ENCODE measurements at places on chromosomes 3 and 15.

DNA sequence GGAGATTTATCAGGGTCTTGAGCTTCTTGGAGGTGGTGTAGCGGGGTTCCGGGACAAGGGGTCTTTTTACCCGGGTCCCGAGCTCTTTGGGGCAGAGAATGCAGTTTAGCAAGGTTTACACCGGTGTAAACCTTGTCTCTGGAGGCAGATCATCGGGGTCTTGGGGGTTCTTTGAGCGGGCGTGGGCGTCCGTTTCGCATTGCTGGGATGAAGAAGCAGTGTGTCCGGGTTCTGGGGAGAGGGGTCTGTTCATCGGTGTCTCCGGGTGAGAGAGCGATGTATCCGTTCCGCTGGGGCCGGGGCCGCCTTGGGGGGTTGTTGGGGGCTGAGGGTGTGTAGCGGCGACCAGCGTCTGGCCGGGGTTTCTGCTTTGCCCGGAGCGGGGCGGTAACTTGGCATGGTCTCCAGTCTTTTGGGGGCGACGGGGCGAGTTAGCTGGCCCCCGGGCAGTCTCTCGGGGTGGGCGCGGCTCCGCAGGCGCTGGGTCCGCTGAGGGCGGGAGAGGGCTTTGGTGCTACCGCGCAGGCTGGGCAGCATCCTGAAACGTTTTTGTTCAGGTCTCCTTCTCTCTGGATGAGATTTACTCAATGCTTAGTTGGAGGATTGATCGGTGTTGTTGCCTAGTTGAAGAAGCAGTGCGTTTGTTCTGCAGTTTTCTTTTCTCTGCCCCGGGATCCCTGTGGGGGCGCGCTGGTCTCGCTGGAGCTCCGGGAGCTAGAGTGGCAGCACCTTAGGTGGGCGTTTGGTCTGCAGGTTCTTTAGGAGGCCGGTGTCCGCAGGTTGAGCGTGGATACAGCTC is 843 bp downstream of the GLCE start:
- DNase-seq = peak; percentile 4

DNA sequence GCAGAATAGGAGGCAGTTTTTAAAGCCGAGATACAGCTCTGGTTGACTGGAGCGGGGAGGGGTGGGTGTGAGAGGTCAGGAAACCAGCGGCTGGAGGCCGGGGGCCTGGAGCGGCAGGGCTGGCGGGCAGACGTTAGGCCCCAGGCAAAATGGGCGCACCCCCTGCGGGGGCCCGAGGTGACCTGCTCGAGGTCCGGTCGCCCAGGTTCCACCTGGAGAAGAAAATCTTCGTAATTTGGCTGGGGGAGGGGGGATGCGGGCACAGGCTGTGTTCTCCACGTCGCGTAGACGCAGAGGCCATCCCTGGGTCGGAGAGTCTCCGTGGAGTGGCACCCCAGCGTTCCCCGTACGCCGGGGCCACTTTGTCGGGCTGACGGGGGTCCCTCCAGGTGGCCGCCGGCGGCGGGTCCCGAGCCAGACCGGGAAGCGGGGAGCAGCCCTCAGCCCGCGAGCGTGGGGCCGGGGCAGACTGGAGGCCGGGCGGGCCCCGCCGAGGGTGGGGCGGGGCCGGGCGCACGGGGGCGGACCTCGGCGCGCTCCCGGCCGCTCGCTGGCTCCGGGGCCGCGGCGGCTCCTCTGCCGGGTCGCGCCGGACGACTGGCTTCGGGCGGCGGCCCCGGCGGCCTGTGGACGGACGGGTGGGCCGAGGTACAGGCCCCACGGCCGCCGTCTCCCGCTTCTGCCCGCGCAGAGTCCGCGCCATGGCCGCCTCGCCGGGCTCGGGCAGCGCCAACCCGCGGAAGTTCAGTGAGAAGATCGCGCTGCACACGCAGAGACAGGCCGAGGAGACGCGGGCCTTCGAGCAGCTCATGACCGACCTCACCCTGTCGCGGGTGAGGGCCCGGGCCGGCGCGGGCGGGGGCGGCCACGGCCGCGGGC is at the start of gene CRTC3:
Gene CRTC3 (plus strand): TSS at position 553 of the 879 bp plus-strand sequence. CDS start 149 bp downstream, at position 702.
- peak; percentile 70 for DNase-seq

DNA sequence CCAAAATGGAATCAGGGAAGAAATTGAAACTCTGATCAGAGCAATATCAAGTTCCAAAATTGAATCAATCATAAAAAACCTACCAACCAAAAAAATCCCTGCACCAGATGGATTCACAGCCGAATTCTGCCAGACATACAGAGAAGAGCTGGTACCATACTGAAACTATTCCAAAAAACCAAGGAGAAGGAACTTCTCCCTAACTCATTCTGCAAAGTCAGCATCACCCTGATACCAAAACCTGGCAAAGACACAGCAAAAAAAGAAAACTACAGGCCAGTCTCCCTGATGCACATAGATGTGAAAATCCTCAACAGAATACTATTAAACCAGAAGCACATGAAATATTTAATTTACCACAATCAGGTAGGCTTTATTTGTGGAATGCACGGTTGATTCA is 118.1 kb downstream of the MYRIP start:
- no peak for DNase-seq

GRCh38 chr3:16216373-16216935 is 42.0 kb downstream of the GALNT15 start:
- no peak for DNase-seq

DNA sequence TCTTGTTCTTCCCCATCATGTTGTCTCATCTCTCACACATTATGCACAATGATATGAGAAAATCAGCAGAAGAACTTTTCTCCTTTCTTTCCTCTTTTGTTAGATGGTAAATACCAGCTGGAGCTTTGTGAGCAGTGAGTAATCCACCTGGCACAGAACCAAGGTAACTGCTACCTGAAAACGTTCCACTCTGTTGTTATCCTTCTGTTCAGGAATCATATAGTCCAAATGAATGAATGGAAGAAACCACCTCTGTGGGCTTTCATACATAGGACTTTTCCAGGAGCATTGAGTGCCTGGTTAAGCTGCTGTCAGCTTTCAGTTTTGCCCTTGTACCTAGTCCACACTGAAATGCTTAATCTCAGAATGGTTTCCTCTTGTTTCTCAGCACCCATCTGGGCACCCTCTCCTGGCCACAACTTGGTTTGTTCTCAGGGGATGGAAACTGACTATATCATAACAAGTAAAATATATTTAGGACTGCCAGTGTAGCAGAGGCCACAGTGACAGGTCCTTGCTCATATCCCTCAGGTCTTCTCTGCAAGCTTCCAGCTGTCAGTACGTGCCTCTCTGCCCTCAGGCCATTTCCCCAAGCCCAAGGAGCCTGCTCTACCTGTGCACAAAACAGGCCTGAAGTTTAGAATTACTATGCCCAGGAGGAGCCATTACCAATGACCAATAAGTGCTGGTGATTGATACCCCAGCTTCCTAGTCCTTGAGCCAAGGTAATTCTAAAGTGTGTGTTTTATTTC is 23.5 kb upstream of the SLC4A7 start:
- DNase-seq = no peak

GRCh38 chr3:186988806-186989205 is 58.5 kb downstream of the ST6GAL1 start:
- no peak for DNase-seq

DNA sequence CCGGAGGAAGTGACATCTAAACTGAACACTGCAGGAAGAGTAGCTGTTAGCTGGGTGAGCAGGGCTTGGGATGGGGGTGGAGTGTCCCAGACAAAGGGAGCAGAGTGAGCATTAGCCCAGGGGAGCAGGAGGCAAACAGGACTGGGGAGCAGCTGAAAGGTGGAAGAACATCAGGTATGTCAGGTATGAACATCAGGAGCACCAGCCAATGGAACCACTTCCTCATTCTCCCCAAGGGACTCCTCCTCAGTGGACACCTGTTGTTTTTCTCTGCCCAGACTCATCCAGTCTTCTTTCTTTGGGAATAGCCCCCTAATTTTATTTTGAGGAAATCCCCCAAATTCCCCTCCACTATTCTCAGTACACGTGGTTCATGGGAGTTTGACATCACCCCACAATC is 107.7 kb upstream of the RAD18 start:
- DNase-seq = no peak

DNA sequence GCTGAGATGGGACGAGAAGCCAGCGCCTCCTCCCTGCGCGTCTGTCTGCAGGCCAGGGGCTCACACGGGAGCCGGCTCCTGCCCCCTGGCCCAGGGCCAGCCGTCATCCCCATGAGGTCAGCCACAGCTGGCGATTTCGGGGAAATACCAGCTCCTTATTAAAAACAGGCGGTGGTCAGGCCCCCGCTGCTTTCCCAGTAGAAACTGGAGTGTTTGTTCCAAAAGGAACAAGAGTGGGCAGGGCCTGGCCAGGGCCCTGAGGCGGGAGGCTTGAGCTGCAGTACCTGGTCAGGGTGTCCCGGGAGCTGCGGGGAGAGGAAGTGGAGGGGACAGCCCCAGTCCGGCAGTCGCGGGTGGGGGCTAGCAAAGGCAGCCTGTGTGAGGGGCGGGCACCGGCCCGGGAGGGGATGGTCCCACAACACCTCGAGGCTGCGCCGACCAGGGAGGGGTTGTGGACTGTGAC is 17.8 kb downstream of the MYL3 start:
- DNase-seq = no peak

- DNase-seq = no peak
Observed at GRCh38 chr3:123078101-123078500, 11.3 kb downstream of the PDIA5 start.

DNA sequence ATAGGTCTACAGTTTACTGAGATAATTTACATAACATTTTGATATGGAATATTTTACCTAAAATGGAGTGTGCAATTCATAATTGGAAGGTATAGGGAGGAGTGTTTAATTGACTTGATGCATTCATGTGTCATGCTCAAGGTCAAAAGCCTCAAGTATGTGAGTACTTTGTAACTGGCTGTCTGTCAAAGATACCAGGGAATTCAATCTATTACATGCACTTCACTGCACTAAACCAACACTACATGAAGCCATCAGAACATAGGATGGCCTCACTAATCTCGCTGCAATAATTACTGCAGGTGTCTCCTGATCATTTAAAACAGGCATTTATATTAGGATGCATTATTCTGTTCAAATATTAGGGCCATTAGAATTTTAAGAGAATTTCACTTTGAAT is 367.2 kb downstream of the CNTN4 start:
- DNase-seq = no peak
